GM23248 (cell line): ENCODE measurements at places on chromosomes 1 and 21.

DNA sequence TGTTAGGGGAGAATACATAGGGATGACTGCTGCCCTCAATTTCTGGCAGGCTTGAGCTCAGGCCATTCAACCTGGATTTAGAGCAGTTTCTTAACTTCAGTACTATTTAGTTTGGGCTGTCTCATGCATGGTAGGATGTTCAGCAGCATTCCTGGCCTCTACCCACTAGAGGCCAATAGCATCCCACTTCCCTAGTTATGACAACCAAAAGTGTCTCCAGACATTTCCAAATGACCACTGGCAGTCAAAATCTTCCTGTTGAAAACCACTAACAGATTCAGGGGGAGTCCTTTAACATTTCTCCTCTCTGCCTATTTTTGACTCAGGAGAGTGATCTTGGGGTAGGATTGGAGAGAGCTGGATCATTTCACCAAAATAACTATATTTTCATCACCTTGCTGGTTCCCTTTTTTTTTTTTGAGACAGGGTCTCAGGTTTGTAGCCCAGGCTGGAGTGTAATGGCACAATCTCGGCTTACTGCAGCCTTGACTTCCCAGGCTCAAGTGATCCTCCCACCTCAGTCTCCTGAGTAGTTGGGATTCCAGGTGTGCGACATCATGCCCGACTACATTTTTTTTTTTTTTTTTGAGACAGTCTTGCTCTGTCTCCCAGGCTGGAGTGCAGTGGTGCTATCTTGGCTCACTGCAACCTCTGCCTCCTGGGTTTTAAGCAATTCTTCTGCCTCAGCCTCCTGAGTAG is 8.7 kb downstream of the GNAT2 start:
- DNase-seq: peak; percentile 64

DNA sequence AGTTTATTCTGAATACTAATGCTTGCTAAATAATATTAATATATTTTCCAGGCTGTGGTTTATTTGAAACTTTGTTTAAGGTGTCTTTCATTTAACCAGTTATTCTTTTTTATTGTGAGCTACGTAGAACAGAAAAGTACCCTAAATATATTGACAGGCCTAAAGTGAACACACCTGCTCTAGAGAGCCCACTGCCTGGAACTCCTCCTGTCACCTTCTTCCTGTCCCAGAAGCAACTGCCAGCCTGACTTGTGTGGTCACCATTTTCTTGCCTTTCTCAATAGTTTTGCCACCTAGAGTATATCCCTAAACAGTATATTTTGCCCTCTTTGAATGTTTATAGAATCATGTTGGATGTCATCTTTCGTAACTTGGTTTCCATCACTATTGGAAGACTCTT is 48.5 kb downstream of the SCCPDH start:
- no peak for DNase-seq

DNA sequence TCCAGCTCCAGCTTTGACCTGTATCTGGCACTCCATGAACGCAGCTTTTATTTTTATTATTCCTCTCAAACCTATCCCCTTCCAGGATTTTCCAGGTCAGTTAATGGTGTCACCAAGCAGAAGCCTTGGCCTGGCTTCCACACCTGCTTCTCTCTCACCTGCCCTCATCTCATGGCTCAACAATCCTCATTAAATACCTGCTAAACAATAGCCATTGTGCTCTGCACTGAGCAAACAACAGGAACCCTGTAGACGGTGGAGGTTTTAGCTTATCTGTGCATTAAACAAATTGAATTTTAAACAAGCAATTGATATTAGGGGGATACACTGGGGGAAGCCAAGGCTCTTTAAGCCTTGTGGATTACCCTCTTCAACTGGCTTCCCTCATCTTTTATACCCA is 15.3 kb downstream of the PYCR2 start:
- DNase-seq: no peak

DNA sequence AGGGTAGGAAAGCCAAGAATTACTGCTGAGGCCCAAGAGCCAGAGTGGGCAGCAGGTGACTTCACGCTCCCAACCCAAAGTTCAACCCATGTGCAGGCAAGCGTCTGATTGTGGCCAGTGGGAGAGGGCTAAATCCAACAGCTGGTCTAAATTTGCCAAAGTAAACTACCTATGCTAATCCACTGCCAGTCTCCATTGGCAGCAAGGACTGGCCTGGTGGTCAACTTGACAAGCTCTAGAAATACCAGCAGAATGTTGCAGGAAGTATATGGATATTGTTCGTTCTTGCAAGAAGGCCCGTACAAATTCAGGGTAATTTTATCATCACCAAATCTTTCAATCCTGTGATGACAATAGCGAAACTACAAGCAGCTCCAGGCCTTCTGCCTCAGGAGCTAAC is 1.5 kb downstream of the TMEM63A start:
- no peak for DNase-seq

DNA sequence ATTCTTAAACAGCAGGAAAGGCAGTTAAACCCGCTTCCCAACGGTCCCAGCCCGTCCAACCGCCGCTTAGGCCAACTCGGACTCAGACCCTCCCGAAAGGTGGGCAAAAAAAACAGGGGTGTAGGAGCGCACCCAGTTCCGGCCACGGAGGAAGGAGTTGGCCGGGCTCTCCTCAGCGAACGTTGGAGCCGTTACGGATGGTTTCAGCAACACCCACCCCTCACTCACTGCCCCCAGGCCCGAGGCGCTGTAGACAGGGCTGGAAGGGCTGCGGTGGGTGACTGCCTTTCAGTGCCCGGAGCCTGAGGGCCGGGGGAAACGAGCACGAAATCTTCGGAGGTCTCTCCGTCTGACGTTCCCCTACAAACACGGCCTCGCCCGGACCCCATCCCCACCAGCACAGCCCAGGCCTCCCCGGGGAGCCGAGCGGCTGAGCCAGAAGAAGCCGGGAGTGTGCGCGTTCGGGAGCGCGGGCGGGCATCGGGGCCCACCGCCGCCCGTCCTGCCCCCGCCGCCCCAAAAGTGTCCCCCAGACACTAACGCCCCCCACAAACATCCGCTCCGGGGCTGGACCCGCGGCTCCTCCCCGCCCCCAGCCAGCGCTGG is 1.3 kb downstream of the KDM5B start:
- DNase-seq: peak; percentile 60

DNA sequence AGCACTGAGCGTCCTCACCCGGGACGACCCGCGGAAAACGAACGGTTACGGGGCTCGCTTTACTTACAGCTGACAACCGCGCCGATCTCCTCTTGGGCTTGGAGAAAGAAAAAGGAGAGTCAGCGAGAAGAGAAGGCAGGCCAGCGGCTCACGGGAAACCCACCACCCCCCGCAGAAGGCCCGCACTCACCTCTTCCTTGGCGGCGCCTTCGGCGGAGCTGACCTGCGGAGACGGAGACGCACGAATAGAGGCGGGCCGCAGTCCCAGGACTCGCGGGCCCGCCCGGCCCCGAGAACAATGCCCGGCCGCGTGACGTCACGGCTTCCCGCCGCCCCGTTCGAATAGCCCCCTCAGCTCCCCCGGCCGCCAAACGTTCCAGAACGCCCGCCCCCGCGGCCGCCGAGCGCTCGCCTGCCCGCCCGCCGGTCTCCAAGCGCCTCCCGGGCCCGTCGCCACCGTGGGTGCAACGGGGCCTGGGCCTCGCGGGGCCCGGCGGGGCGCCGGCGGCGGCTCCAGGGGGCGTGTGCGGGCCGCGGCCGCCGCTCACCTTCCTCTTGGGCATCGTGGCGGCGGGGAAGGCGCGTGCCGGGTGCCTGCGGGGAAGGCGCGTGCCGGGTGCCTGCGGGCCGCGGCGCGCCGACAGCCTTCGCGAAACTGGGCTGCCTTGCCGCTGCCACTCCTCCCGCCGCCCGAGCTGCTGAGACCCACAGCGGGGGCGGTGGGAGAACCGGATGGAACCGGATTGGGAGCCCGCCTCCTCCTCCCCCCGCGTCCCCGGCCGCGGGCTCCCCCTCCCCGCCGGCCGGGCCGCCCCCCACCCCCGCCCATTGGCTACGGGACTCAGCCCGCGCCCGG is at the start of gene HMGN1:
TSS of gene HMGN1 (minus strand) at position 734 of the 856 bp plus-strand sequence. CDS start at position 563, 171 bp downstream.
- peak; percentile 95 for DNase-seq

GRCh38 chr1:74199504-74199903 is 1.5 kb downstream of the FPGT start:
- DNase-seq: peak; percentile 11

DNA sequence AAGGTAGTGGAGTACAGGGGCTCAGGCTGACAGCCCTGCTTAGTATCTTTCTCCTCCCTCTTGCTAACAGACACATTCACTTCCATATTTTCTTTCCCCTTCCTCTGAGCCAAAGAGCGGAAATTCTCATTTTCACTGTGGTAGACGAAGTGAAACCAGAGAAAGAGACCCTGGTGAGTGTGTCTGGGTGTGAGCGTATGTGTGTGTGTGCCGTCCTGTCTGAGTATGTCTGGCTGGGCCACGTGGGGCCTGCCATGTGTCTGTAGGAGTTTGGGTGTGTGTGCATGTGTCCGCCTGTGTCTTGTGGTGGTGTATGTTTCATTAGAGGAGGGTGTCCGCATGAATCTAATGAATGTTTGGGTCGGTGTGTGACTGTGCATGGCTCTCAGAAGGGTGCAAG is 1.7 kb downstream of the COL8A2 start:
- no peak for DNase-seq

DNA sequence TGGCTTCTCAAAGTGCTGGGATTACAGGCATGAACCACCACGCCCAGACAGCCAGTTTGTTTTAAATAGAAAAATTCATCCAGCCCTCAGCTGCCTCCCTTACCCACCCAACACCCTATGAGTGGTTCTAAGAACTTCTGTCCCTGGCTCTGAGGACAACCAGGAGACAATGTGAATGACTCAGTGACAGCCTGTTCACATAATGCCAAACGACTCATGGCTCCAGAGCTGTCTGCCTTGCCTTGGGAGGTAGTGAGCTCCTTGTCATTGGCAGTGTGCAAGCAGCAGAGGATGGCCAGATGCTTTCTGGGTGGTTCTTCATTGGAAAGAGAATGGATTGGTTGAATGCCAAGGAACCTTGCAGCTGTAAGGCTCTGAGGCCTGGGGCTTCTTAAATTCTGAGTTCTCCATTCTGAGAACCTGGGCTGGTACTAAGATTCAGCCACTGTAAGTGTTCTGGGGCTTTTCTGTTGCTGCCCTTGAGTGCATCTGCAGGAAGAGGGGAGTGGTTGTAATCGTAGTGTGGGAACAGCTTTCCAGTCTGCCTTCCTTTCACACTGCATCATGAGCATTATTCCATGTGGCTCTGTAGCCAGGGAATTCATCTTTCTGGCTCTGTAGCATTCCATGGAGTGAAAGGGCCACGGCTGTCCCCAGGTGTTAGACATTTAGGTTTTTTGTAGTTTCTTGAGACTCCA is 5.8 kb downstream of the SERINC2 start:
- DNase-seq: peak; percentile 39

DNA sequence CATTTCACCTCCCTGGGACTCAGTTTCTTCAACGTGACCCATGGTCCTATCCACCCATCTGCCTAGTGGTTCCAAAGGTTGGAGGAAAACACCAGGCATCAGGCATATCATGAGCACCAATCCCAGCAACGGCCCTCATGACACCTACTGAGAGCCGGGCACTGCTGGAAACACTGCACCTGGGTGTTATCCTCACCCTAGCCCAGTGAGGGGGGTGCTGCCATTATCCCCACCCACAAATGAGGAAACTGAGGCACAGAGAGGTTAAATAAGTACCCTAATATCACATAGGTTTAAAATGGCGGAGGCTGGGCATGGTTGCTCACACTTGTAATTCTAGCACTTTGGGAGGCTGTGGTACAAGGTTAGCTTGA is 206.9 kb downstream of the MATN1 start:
- no peak for DNase-seq

- DNase-seq: no peak
These were observed 142.5 kb upstream of the MAGI3 start for GRCh38 chr1:113247782-113248181.

- DNase-seq: peak; percentile 19
These were observed 40.9 kb upstream of the ZBTB18 start for GRCh38 chr1:244010191-244010590.

GRCh38 chr1:8545078-8545477 is 227.2 kb downstream of the SLC45A1 start:
- DNase-seq: no peak

- no peak for DNase-seq
These were observed 211.1 kb downstream of the SMYD3 start for GRCh38 chr1:246295968-246296367.

GRCh38 chr1:13916530-13916929 is 216.5 kb downstream of the PRDM2 start:
- DNase-seq: no peak

GRCh38 chr1:114482585-114482984 is 28.4 kb downstream of the TRIM33 start:
- no peak for DNase-seq

DNA sequence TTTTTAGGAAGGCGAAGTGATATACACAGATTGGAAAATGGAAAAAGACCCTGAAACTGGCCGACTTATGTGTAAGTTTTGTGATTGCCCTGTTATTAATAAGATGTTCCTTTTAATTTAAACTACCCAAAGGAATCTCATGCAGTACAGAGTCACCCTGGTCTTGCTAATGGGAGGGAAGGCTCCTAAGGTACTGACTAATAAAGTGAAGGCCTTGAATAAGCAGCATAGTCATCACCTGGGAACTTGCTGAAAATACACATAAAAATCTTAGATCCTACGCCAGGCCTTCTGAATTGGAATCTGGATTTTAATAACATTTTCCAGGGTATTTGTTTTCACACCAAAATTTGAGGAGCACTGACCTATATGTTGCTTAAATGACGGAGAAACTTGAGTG is 73.4 kb upstream of the MCOLN3 start:
- DNase-seq: peak; percentile 72

DNA sequence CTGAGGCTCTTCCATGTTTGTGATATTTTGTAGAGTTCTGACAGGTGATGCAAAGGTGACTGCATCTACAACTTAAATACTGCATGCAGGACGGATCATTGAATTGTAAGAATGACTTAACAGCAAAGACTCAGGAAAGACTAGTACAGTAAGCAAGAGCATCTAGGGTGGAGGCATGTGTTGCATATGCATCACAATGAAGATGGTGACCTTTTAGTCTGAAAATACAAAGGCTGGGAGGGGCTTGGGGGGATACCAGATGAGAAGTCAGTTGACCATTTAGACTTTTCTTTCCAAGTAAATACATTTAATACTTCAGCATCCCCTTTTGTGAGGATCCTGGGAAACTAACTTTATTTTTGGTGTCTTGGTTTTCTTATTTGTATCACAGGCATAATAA is 145.5 kb downstream of the NUF2 start:
- no peak for DNase-seq

GRCh38 chr1:19680644-19681043 is 16.0 kb downstream of the HTR6 start:
- DNase-seq: no peak

GRCh38 chr1:231385416-231385748 is 36.7 kb downstream of the EGLN1 start:
- DNase-seq: no peak

GRCh38 chr21:25967181-25967900 is 203.2 kb downstream of the APP start:
- no peak for DNase-seq
